ENCODE measurements at places on chromosomes 7 and 10.

GRCh38 chr7:2608921-2609411 is 22.8 kb upstream of the TTYH3 start:
- no peak for DNase-seq

GRCh38 chr10:110165239-110165638 is 42.2 kb upstream of the MXI1 start:
- no peak for DNase-seq

GRCh38 chr10:113576852-113577251 is 24.0 kb downstream of the HABP2 start:
- no peak for DNase-seq

DNA sequence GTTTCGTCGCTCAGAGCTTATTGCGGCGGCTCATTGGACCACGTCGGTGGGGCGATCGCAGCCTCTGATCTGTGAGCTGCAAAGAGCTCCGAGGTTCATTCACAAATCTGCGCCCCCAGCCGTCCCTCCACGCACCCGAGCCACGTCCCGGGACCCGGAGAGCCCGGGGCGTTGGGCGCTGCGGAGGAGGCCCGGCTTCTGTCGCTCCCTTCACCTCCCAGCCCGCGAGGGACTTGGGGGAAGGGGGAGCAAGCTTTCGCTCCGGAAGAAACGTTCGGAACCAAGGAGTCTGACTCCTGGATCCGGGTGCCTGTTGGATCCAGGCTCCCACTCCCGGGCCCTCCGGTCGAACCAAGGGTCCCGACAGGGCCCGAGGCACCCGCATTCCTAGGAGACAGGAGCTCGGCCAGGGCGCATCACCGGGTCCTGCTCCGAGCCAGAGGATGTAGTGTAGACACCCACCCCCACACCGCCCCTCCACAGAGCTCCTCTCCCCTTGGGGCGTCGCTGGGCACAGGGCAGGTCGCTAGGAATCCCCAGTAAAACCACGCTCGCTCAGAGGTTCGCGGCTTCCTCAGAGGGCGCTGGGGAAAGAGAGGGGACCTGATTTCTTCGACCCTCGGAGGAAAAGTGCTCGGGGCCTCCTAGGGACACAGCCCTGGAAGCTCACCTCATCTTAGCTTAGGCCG is 7.9 kb upstream of the EN2 start:
- DNase-seq, result no peak

GRCh38 chr10:35194471-35194870 is 67.8 kb downstream of the CREM start:
- DNase-seq, result no peak

- no peak for DNase-seq
Measured at GRCh38 chr7:151198945-151199848, 11.1 kb downstream of the H2BK1 start.

- DNase-seq, result no peak
Measured at GRCh38 chr7:23165316-23165715, 16.5 kb upstream of the NUP42 start.

Measured in occipital lobe (tissue), 3 donors.